ENCODE measurements at places on chromosomes 1 and 21.
A peak's percentile ranks its signal among the peaks of the same experiment; 100 is the strongest.

GRCh38 chr1:21045351-21045750, 131.3 kb downstream of the EIF4G3 start:
- DNase-seq: no peak

GRCh38 chr21:45555557-45556301, 13.5 kb upstream of the SLC19A1 start:
- DNase-seq: peak; percentile 88

GRCh38 chr1:113980110-113980509, 836 bp downstream of the OLFML3 start:
- DNase-seq: no peak

DNA sequence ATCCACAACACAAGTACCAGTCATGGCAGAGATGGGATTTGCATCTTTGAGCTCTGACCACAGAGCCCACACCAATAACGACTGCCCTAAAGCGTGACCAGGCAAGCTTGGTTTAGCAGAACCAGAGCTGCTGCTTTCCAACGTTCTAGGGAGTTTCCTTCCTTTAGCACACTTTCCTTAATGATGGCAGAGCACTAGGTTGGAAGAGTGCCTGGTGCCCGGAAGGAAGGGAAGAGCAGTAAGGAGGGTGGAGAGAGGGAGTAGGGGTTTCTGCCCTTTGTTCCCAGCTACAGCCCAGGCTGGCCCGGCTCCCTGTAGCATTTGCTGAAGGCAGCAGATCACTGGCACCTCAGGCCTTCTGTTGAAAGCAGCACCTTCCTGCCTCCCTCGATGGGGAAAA, 6.1 kb upstream of the EVA1C start:
- no peak for DNase-seq

- peak; percentile 52 for DNase-seq
Measured at GRCh38 chr21:44686843-44687561, 5.0 kb upstream of the KRTAP12-1 start.

DNA sequence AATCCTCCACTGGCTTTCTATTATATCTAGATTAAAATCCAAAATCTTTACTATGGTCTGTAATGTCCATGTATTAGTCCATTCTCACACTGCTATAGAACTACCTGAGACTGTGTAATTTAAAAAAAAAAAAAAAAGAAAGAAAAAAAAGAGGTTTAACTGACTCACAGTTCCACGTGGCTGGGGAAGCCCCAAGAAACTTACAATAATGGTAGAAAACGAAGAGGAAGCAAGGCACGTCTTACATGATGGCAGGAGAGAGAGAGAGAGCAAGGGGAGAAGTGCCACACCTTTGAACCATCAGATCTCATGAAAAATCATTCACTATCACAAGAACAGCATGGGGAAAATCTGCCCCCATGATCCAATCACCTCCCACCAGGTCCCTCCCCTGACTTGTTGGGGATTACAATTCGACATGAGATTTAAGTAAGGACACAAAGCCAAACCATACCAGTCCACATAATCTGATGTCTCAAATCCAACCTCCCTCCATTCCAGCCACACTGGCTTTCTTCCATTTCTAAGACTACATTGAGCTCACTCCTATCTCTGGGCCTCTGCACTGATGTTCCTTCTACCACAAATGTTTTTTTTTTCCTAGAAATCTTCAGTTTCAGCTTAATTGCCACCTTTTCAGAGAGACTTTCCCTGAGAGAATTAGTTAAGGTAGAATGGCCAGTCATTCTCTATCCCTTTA, 92.4 kb downstream of the EIF4G3 start:
- DNase-seq: no peak

DNA sequence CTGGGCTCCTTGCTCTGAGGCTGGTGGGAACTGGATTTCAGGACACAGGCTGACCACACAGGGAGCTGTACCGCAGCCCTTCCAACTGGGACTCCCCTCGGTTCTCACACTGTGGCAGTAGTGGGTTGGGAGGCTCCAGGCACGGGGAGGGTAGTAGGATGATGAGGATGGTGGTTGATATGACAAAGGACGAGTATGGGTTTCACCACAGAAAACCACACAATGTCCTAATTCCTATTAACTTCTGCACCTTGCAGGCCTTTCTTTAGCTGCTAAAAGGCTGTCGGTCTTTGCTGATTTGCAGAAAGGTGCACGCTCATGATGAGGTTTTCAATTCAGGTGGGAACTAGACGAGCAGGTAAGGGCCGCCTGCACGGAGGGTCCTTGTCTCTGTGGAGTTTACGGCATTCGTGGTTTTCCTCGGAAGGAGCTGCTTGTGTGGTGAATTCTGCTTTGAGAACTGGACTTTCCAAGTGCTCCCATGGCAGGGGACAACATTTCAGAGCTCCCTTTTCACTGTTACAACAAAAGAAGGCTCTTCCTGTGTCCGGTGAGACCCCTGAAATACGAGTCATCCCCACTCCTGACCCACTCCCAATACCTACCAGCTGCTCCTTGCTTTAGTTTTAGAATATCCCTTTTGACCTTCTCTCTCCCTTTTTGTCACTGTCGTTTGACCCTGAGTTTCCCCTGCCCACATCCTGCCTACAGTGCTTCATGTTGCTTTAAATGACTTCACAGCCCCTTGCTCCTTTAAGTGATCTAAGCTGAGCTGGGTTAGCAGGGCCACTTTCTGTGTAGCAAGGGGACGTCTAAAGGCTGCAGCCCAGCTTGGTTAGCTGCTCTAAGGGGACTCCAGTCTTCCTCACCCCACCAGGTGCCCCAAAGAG, 125.1 kb downstream of the MRPS6 start:
- DNase-seq: no peak

DNA sequence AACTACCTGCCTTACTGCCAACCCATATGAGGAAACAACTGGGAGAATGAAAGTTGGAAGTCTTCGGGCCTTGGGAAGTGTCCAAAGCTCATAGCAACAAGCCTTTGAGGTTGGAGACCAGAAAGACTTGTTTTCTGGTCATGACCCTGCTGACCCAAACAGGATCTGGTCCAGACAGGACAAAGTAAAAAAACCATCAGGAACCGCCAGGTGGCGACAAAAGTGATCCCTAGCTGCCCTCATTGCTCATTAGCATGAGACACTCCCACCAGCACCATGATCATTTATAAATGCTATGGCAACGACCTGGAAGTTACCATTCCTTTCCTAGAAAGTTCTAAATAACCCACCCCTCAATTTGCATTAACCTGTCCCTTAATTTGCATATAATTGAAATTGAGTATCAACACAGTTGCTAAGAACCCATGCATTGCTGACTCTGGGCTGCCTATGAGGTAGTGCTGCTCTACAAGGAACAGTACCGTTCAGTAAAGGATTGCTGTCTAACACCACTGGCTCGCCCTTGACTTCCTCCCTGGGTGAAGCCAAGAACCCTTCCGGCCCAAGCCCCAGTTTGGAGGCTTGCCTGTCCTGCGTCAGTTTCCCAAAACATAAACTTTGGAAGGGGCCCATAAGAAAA, 89.0 kb downstream of the URB2 start:
- DNase-seq: no peak

GRCh38 chr1:48223366-48224240, 1.1 kb downstream of the SLC5A9 start:
- DNase-seq: no peak

All from upper lobe of right lung (tissue), 1 donor.